ENCODE measurements at places on chromosomes 16 and 17.

DNA sequence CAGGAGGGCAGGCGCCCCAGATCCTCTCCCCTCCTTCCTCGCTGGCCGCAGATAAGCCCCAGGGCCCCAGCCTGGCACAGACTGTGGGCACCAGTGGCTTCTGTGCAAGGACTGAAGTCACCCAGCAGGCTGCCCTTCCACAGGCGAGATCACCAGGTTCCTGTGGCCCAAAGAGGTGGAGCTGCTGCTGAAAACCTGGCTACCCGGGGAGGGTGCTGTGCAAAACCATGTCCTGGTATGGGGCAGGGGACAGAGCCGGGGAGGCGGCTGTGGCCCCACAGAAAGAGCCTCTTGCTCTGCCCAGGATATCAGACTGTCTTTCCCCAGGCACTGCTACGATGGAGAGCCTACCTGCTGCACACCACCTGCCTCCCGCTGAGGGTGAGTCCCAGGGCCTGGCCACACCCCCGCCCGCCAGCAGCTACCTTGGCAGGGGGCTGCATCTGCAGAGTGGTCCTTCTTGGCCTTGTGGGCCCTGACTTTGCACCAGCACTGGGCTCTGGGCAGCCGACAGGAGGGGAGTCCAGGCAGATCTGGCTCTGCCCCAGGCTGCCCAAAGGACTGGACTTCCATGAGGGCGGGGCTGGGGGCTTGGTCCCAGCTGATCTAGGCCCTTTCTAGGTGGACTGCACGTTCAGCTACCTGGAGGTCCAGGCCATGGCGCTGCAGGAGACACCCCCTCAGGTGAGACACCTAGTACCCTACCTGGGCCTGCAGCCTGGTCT is 615 bp downstream of the CARMIL2 start:
- DNase-seq = no peak

GRCh38 chr17:40457369-40457768 is 14.1 kb downstream of the IGFBP4 start:
- no peak for DNase-seq

- no peak for DNase-seq
Measured at GRCh38 chr17:7822126-7822525, 11.9 kb upstream of the KDM6B start.

DNA sequence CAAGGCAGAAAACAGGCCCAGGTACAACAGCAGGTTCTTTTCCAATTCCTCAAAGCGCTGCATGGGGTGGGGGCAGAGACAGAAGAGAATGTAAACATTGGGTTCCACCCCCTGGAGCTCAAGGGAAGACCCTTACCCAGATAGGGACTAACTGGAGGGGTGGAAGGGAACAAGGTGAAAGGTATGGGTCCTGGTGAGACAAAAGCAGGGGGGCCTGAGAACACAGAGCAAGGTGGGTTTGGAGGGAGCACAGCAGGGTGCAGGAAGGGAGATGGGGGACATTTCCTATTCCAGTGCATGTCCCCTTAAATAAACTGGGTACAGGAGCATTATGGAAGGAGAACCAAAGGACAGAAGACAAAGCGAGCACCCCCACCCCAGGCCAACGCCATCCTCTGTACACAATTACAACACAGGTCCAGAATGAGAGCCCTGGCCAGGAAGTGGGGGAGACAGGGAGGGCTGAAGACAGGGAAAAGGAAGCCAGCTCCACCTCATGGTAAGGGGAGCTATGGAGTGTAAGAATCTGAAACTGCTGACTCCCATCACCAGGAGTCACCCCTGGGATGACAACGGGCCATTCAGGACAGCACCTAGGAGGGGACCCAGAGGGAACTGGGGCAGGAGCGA is 2.1 kb upstream of the CD2BP2 start:
- DNase-seq = no peak

- DNase-seq = no peak
Measured at GRCh38 chr17:77885678-77886386, 72.7 kb upstream of the TNRC6C start.

- DNase-seq = no peak
Measured at GRCh38 chr17:56803071-56803470, 30.6 kb downstream of the C17orf67 start.

- peak; percentile 67 for DNase-seq
Measured at GRCh38 chr17:27807567-27808470, 7.5 kb upstream of the NOS2 start.

GRCh38 chr17:47630614-47631013 is 19.1 kb upstream of the KPNB1 start:
- DNase-seq = peak; percentile 39

DNA sequence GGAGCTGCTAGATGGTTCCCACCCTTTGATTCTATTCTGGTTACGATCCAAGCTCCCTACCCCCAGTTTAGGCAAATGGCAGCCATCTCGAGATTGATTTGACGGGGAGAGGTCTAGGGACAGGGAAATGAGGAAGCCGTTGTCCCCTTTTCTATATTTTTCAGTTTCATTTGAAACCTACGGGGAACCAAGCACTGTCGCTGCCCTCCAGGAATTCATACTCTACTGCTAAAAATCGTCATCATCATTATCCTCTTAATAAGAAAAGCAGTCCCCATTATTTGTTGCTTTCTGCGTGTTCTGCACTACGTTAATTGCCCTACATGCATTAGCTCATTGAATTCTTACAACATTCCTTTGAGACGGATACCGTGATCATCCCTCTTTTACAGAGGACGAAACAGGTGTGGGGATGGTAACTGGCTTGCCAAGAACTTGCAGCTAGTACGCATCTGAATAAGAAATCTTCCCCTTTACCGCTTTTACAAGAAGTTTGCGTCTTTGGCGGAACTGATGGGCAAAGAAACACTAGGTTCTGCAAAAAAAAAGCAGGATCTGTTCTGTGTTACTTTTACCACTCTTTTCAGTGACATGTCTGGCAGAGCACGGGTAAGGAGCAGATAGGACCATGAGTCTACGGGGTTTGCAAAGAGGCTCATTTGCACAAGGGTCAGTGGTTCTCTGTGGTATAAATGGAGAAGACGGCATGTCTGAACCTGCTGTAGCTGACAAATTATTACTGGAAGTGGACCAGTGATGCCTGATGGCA is 1.1 kb downstream of the CCP110 start:
- DNase-seq = no peak

- no peak for DNase-seq
Measured at GRCh38 chr17:48592057-48592514, 1.5 kb downstream of the HOXB5 start.

- no peak for DNase-seq
Measured at GRCh38 chr16:22789281-22789945, 24.5 kb upstream of the HS3ST2 start.

- DNase-seq = no peak
Measured at GRCh38 chr16:66911801-66912200, 6.9 kb downstream of the CDH16 start.

DNA sequence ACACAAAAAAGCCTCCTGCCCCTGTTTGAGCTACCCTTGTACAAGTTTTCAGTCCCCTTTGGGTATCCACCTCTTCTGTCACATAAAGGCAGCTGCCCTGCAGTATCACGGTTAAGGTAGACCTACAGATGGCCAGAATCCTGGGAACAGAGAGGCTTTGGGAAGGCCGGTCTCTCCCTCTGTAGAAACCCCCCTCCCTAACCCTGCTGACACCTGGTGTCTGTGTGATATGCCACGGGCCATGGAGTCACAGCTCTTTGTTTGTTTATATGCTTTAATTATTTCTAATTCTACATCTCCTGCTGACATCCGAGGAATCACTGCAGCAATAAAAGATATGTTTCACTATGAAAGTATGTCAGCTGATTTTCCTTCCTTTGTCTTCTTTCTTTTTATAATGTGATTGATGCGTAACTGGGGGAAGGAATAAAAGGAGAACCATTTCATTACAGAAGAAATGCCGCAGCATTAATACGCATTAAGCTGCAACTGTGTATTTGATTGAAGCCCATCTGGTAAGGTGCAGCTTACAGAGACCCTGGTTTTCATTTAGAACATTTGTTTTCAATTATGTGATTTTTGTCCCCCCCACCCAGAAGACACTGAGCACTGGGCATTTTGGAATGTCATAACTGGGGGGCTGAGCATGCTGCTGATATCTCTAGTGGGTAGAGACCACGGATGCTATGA is 142.1 kb downstream of the SLC39A11 start:
- no peak for DNase-seq

GRCh38 chr16:22373662-22374310 is 633 bp downstream of the CDR2 start:
- peak; percentile 27 for DNase-seq

DNA sequence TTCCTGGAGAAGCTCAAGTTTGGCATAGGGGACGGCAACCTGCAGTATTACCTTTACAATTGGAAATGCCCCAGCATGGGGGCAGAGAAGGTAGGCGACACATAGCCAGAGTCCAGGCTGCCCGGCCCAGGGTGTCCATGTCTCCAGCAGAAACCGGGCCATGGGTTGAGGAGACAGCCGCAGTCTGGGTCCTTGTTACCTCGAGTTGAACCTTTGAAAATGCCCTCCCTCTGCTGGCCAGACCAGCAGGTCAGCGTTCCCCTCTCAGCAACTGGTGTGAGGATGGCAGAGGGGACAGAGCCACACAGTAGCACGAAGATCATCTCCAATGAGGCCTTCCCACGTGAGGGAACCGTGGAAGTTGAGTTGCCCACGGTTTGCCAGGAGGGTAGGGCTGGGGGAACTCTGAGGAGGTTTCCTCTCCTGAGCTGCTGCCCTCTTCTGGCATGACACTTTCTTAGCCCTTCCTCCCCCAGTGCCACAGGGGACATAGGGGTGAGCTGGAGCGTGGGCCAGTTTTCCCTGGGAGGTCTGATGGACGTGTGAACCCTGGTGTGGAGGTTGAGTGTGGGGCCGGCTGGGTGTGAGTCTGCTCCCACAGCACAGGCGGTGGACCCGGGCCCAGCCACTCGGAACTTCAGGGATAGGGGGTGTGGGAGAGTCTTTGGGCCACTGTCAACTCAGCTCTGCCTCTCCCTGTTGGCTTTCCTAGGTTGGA is 27.2 kb downstream of the PLCD3 start:
- no peak for DNase-seq

- no peak for DNase-seq
Measured at GRCh38 chr16:88010968-88011483, 59.8 kb downstream of the BANP start.

DNA sequence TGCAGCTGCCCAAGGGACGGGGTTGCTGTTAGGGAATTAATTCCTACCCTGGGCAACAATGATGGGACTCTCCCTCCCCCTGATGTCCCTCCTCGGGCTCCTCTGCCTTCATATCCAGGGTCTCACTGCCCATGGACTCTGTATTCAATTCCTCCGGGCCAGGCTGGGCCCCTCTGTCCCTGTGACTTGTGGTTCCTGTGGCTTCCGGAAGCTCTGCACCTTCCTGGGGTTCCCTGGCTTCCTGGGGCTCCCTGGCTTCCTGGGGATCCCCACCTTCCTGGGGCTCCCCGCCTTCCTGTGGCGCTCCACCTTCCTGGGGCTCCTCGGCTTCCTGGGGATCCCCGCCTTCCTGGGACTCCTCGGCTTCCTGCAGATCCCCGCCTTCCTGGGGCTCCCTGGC is 35.2 kb downstream of the SRL start:
- DNase-seq = no peak

DNA sequence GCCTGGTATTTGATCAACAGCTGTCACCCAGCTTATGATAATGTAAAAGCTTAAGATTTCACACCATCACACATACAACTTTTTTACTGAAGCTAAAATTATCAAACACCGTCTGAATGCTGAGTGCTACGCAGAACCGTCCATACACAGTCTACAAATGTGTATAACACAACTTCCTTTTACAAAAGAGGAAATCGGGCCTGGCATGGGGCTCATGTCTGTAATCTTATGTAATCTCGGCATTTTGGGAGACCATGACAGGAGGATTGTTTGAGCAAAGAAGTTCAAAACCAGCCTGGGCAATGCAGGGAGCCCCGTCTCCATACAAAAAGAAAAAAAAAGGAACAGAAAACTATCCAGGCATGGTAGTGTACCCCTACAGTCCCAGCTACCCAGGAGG is 19.6 kb upstream of the QRICH2 start:
- no peak for DNase-seq

DNA sequence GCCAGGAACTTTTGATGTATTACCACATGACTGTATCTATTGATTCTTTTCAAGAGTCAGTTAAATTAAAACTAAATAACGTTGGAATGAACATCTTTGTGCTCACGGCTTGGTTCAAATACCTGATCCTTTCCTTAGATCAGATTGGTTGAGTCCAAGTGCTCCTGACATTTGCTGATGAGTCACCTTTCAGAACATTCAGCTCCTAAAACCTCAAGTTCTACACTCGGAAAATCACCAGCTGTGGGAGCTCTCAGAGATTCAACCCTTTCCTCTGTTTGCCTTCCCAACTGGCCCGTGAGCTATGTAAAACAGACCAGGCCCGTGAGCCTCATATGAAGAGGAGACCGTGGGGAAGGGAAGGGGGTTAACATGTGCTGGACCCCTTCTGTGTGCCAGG is 68.1 kb downstream of the RTN4RL1 start:
- DNase-seq = no peak

DNA sequence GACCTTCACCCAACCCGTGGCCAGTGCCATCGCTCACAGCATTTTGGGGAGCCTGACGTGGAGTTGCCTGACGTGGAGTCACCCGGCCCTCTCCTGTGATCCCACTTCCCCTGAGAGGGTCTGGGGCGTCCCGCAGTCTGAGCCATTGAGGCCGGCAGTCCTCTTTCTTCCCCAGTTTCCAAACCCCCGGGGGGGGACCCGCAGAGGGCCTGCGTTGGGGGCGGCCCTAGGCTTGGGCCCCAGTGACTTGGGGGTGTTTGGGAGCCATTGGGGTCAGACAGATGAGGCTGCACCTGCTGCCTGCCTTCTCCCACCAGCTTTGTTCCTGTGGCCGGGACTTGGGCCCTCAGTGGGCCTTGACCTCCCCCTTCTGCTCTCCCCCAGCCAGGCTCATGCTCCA is 1.7 kb downstream of the RHOT2 start:
- DNase-seq = no peak

- DNase-seq = no peak
Measured at GRCh38 chr16:89371968-89372634, 118.3 kb downstream of the ANKRD11 start.

DNA sequence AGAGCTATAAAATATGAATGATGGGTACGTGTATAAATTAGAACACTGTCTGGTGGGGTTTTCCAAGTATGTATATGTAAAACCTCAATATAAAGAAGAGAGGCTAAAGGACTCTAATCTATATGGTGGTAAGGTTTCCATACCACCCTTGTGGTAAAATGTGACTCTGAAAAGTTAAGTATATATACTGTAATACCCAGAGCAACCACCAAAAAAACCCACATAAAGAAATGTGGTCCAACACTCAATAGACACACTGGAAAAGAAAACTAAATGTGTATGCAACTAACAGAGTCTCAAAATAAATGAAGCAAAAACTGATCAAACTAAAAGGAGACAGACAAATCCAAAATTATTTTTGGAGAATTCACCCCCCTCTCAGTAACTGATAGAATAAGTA is 72.2 kb downstream of the XPO6 start:
- no peak for DNase-seq
